ENCODE measurements at places on chromosomes 16 and 17.

DNA sequence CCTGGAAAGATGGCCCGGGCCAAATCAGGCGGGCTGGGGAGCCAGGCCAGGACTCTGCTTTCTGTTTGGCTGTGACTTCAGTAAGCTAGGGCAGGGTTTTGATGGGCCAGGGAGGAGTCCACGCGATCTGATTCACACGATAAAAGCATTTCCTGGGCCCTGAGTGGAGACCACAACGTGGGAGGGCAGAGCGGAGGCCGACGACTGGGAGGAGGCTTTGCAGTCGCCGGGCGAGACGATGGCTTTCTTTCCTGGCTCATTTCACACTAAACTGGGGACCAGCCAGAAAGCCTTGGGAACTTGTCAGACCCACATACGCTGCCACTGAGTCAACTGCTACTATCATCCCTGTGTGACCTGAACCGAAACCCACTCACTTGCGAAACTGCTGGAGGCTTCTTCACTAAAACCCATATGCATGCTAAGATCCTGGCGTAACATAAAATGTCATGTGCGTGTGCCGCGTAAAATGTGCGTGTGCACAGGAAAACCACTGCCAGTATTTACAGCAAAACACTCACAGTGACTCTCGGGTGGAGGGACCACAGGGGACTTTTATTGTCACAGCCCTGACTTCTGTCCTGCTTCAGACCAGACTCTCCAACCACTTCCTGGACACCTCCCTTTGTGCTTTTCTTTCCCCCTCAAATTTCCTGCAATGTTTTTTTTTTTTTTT lies 14.2 kb upstream of the RHBDF2 start:
- DNase-seq = peak; percentile 96

DNA sequence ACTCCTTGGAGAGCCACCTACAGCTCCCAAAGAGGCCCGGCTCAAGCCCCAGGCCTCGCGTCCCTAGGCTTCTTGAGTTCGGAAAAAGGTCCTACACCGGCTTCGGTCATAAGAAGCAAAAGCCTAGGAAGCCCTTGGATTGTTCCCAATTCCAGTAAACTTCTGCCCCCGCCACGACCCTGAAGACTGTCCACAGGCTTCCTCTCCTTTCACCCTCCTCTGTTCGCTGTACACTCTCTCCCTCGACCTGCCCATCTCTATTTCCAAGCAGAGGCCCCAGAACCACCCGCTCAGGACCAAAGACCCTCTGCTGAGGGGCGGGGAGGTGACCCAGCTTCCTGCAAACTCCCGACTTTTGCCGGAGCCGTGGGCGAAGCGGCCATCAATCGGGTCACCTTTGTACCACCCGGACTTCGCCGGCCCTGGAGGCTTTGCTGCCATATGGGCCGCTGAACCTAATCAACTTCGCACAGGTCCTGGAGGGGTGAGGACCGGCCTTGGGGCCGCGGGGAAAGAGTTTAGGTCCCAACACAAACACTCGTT lies 2.7 kb downstream of the HOXB2 start:
- DNase-seq = no peak

DNA sequence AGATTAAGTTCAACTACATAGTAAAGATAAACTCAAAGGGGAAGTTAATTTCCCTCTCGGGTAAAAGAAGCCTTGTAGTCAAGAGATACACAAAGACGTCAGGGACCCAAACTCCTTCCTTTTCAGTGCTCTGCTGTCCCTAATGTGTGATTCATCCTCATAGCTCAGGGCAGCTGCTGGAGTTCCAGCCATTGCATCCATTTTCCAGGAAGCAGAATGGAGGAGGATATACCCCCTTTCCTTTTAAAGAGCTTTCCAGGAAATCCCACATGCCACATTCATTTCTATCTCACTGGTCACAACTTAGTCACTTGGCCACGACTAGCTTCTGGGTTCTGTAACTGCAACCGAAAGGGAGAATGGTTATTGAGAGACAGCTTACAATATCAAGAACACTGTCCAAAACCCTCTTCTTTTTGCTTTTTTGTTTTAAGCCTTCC lies 95.3 kb downstream of the SOCS1 start:
- no peak for DNase-seq

DNA sequence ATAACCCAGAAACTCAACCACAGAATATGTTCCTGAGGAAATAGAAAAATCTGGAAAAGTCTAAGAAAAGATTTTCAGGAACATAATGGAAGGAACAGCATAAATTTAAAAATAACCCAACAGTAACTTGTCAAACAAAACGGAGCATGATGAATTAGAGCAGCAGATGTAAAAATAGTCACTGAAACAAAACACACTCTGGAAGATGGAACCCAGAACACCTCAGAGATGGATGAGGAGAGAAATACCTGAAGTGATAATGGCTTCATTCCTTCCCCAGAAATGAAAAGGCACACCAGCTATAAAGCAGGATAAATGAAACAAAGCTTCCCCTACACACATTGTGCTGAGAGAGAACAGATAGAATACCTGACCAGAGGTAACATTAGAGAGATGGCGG lies 6.3 kb downstream of the TK1 start:
- DNase-seq = no peak

GRCh38 chr17:81911277-81911961 lies at the start of gene PCYT2:
TSS of gene PCYT2 (minus strand) at chr17:81911399. CDS start at chr17:81911355, 44 bp downstream.
- peak; percentile 99 for DNase-seq

- no peak for DNase-seq
These were observed 16.8 kb upstream of the DYNLL2 start for GRCh38 chr17:58066401-58066800.

DNA sequence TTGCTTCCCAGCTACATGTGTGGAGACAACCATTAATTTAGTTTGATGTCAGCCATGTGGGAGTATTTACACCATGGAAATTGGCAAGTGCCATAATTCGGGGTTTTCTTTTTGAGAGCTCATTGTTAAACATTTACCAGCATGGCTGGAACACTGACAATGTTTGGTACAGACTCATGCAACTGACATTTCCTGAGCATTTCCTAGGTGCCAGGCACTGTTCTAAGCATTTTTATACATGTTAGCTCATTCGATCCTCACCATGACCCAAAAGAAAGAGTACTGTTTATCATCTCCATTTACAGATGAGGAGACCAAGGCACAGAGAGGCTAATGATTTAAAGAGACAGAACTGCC lies 86.9 kb downstream of the FOXL1 start:
- DNase-seq = no peak

DNA sequence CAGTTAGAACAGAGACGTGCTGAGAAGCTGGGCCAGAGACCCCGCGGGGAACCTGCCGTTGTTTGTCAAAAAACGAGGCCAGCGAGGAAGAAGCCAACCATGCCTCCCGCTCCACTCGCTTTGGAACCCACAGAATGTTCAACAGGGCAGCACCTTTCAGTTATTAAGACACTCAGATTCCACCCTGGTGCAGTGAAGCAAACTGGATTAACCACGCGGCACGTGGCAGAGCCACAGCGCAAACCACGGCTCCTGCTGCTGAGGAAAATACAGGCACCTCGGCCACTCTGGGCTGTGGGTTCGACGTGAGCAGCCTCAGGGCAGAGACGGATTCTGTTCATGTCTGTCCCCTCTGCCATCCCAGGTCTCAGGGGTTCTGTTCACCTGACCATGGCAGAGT lies 24.4 kb downstream of the ALOX15 start:
- DNase-seq = no peak

DNA sequence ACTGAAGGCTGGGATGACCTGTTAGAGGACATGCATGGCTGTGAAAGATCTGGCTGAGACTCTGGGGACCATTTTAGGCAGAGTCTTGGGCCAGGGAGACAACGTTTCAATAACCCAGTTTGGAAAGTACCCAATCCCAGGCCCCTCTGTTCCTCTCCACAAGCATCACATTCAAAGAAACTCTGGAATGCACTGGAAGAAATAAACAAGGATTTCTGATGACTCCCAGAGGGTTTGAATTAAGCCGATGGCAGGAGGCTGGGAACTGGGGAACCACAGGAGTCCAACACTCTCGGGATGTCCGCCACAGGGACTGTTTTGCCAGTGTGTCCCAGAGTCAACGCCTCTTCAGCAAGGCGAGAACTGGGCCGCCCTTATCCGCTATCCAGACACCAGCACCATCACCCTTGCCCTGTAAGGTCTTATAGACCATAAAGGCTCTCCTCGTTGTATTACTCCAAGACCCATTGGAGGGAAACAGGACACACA lies 3.3 kb downstream of the PMP22 start:
- peak; percentile 31 for DNase-seq

DNA sequence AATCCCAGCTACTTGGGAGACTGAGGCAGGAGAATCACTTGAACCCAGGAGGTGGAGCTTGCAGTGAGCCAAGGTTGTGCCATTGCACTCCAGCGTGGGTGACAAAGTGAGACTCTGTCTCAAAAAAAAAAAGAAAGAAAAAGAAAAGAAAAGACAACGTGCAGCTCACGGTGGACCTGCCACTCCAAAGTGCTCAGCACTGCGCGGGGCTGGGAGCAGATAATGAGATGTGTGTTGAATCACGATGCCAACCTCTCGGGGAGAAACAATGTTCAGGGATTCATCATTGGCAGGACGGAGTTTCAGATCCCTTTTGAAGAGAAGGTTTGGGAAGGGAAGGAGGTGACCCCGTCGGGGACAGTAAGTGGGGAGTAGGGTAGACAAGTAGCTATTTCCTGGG lies 19.2 kb downstream of the WFDC1 start:
- DNase-seq = no peak

- no peak for DNase-seq
These were observed 37.5 kb downstream of the WWP2 start for GRCh38 chr16:69799611-69800031.

DNA sequence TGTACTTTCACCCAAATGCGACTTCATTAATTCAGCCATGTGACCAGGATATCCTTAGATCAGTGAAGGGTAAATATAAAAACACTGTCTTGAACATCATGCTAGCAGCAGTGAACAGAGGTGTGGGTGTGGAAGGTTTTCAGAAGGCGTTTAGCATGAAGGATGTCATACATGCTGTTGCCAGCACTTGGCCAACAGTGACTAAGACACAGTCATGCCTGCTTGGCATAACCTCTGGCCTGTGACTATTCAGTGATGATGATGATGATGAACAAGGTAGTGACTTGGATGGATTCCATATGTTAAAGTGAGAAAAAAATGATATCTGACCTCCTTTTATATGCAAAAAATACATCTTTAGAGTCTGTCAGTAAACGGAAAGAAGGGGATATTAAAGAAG lies 97.9 kb downstream of the MAP2K4 start:
- DNase-seq = no peak

DNA sequence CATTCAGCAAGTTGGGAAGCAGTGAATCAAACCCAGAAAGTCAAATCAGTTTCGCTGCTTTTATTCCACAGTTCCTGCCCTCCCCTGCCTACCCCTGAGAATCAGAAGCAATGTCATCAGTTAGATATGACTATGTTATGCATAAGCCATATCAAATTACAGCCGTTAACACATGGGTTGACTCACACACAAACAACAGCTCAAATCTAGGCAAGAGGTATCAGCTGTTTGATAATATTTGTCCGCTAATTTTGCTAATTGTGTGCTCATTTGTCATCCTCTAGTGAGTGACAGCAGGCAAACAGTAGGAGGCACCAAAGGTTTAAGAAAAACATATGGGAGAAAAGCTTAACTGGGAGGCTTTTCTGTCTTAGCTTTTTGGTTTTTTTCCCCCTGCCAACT lies 327.4 kb upstream of the CCL2 start:
- no peak for DNase-seq

GRCh38 chr16:57764341-57765159 lies 29.0 kb downstream of the KATNB1 start:
- peak; percentile 94 for DNase-seq

DNA sequence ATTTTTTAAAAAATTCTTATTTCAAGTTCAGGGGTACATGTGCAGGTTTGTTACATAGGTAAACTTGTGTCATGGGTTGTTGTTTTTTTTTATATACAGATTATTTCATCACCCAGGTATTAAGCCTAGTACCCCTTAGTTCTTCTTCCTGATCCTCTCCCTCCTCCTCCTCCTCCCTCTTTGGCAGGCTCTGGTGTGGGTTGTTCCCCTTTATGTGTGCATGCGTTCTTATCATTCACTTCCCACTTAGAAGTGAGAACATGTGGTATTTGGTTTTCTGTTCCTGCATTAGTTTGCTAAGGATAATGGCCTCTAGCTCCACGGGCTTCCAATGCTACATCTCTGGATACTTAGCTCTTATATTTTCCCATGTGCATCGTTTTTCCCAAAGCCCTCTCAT lies 404.4 kb downstream of the HAPSTR1 start:
- DNase-seq = no peak

GRCh38 chr17:40993839-40994238 lies at the start of gene KRTAP3-3:
TSS of gene KRTAP3-3 (minus strand) at chr17:40994164. CDS start at chr17:40994097, 67 bp downstream.
- no peak for DNase-seq

DNA sequence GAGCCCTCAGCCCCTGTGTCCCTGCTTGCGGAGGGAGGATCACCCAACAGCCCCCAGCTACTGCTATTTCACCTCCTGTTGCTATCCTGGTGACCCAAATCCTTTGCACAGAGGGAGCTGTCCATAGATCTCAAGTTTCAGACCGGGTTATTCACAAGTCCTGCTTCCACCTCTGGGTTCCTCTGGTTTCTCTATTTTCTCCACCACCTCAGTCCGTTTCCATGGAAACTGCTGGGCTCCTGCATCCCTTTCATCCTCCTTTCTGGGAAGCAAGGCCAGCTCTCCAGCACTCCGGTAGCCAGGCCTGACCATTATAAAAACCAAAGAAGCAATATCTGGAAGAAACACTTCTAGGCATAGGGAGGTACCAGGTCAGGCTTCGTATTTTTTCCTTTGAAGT lies 4.8 kb upstream of the CALB2 start:
- no peak for DNase-seq

- peak; percentile 92 for DNase-seq
These were observed 194.5 kb downstream of the FOXL1 start for GRCh38 chr16:86772671-86773353.

DNA sequence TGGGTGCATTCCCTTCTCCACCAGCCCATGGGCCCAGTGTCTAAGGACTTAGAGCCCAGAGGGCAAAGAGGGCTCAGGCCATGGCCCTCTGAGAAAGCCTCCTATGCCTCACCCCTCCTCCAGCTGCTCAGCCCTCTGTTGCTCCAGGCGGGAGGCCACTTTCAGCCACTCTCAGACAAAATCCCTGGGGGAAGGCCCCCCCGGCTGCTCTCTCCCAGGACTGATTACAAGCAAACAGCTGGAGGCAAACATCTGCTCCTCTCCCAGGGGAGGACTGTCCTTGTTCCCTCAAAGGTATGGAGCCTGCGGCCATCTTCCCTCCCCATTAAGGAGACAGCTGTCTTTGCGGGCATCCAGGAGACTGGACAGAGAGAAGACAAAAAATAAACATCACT lies 54.9 kb upstream of the DLX4 start:
- DNase-seq = no peak

- DNase-seq = no peak
These were observed 6.5 kb downstream of the DPEP2 start for GRCh38 chr16:67992661-67993206.

All from hepatic stellate cell (primary cell).